Choroid plexus epithelial cell (primary cell): ENCODE measurements at places on chromosomes 6 and 20.
A peak's percentile ranks its signal among the peaks of the same experiment; 100 is the strongest.

GRCh38 chr6:30752157-30752927 is 8.0 kb upstream of the IER3 start:
- peak; percentile 98 for DNase-seq

GRCh38 chr20:2289475-2289874 is 6.3 kb upstream of the TGM3 start:
- no peak for DNase-seq

DNA sequence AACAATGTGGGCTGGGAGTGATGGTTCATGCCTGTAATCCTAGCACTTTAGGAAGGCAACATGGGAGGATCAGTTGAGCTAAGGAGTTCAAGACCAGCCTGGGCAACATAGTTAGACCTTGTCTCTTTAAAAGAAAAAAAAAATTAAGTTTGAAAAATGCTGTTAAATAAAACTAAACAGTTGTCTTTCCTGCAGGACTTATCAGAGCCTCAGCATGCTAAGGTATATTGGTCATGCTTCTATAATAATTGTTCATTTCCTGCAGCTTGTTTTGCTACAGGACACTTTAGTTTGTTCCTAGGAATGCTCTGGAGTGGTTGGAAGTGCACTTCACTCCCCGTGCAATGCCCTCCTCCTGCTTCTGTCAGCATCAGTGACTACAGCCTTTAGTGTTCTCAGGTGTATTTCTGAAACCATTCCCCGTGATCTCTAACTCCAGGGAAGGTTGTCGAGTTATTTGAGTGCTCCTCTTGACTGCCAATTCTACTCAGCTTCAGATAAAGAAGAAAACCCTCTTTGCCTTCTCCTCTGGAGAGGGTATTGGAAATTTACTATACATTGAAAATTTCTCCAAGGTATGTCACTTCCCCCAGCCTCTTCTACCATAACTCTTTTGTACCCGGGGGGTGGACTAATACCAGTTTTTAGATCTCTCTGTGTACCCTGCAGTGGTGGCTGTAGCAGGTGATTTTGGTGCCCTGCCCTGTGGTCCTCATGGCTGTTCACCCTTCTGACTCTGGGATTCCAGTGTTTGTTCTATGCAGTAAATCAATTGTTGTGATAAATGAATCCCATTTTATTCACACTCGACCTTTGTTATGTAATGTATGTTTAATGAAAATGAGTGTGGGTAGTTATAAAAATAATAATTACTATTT is 33.8 kb downstream of the NHLRC1 start:
- no peak for DNase-seq

DNA sequence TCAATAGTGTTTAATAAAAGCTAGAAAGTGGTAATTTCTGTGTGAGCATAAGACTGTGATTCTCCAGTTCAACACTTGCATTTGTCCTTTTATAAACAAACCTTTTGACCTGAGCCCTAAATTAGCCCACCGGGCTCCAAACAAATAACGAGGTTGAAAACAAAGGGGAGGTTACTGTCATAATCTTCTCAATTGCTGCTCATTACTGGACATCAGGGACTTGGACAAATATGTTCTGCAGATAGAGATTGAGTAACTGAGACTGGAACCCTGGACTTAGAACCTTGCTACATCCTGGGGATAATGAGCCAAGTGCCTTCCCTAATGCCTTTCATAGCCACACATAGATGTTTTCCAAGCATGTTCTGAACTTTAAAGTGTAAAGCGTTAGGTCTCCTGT is 84.2 kb upstream of the PCSK2 start:
- no peak for DNase-seq
